Right renal pelvis (tissue), 4 donors: ENCODE measurements at places on chromosomes 6 and 20. TPM values are rescaled to one million over a fixed set of nuclear protein-coding genes. Genes with fewer than 3 reads are reported as not detected.

LY86 gene
- 1.2 TPM for polyA plus RNA-seq

GCLC gene
- 26.2 TPM for polyA plus RNA-seq

- DNase-seq = no peak
Measured at GRCh38 chr20:43915211-43916072, 790 bp downstream of the TOX2 start.

BNIP5 gene
- polyA plus RNA-seq = 0.33 TPM

CAGE1 gene
- 0.20 TPM for polyA plus RNA-seq

DNA sequence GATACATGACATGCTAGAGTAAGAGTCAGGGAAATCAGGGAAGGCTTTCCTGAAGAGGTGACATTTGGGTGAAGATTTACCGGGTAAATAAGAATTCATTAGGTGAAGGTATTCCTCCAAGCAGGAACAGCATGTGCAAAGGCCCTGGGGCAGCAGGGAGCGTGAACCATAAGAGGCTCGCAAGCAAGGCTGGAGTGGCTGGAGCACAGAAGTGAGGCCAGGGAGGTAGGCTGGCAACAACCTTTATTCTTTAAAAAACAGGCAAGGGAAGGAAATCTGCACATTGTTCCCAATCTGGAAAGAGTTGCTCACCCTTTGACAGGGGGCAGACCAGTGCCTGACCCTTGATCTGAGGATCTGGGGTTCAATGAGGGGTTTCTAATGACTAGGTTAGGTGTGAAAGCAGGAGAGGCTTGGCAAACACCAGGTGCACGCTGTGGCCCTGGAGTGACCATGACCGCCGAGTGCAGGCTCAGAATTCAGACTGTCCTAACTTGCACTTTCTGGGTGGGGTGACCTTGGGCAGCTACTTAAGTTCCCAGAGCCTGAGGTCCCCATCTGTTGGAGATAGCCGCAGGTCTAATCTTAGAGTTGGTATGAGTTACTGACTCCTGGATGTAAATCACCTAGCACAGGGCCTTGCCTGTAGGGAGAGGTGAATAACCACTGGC is 1.9 kb downstream of the KIAA1755 start:
- no peak for DNase-seq

GPX5 gene
- not detected for polyA plus RNA-seq
